ENCODE measurements at places on chromosomes 7 and 10.

DNA sequence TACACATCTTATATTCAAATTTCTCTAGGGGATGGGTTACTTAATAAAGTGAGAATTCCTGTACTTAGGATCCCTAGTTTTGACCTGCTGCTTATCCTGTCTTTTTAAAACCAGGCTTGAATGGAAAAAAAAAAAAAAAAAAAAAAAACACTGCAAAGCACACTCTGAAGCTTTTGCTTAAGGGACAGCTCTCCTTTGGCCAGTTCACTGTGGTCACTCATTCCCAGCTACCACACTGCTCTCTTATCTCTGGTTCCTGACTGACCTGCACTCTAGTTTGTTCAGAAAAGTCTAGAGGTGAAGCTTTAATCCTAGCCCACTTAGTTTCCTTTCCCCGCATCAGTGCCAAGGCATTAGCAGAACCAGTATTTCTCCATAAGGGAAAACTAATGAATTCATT is 82.4 kb downstream of the CADPS2 start:
- DNase-seq = no peak

GRCh38 chr7:66697449-66698438 is 42.8 kb upstream of the RABGEF1 start:
- DNase-seq = no peak

DNA sequence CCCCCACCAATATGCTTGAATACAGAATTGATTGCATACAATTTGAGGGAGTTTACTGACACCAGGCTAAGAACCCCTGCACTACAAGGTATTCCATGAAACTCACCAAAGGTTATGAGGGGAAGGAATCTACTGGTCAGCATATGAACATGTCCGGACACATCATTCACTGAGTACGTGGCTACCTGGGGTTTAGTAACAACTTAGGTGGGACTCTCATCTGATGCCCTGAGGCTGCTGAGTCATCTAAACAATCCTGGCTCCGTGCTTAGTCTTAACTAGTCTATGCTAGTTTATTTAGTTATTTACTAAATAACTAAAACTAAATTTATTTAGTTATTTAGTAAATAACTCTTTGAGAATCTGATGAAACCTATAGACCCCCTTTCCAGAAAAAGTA is 11.3 kb downstream of the PI4K2A start:
- DNase-seq = no peak

DNA sequence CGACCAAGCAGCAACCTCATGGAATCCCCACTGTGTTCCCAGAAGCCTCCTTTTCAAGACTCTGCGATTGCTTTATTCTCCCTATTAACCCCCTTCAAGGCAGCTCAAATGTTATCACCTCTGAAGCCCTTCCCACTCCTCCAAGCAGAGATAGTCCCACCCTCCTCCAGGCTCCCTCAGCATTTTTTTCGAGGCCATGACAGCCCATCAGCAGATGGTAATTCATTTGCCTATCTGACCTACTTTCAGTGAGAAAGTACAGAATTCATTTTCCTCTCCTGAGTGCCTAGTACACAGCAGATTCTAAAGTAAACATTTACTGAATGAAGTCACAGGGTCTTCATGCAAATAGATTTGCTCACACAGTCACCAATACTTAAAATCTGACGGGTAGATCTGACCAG is 47.8 kb downstream of the HERPUD2 start:
- peak; percentile 27 for DNase-seq

GRCh38 chr10:131860806-131861440 is 39.9 kb upstream of the PPP2R2D start:
- DNase-seq = no peak

- DNase-seq = no peak
Measured at GRCh38 chr10:1406967-1407945, 330.1 kb downstream of the ADARB2 start.

GRCh38 chr7:65250216-65250615 is 123.4 kb upstream of the ZNF92 start:
- DNase-seq = no peak

GRCh38 chr7:30177965-30178364 is 43.2 kb downstream of the MTURN start:
- DNase-seq = no peak

GRCh38 chr10:113680190-113681111 is 739 bp downstream of the CASP7 start:
- DNase-seq = peak; percentile 41
